GM12891 (cell line): ENCODE measurements at places on chromosomes 12 and 14.
A peak's percentile ranks its signal among the peaks of the same experiment; 100 is the strongest.

DNA sequence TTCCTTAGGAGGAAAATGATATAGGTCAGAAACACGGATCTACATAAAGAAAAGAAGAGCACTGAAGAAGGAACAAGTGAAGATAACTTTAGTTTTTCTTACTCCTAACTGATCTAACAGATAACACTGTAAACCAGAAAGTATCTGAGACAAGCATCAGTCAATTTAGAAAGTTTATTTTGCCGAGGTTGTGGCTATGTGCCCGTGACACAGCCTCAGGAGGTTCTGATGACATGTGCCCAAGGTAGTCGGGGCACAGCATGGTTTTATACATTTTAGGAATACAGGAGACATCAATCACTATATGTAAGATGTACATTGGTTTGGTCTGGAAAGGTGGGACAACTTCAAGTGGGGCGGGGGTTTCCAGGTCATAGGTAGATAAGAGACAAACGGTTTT, 23.0 kb downstream of the SAMD15 start:
- no peak for DNase-seq

DNA sequence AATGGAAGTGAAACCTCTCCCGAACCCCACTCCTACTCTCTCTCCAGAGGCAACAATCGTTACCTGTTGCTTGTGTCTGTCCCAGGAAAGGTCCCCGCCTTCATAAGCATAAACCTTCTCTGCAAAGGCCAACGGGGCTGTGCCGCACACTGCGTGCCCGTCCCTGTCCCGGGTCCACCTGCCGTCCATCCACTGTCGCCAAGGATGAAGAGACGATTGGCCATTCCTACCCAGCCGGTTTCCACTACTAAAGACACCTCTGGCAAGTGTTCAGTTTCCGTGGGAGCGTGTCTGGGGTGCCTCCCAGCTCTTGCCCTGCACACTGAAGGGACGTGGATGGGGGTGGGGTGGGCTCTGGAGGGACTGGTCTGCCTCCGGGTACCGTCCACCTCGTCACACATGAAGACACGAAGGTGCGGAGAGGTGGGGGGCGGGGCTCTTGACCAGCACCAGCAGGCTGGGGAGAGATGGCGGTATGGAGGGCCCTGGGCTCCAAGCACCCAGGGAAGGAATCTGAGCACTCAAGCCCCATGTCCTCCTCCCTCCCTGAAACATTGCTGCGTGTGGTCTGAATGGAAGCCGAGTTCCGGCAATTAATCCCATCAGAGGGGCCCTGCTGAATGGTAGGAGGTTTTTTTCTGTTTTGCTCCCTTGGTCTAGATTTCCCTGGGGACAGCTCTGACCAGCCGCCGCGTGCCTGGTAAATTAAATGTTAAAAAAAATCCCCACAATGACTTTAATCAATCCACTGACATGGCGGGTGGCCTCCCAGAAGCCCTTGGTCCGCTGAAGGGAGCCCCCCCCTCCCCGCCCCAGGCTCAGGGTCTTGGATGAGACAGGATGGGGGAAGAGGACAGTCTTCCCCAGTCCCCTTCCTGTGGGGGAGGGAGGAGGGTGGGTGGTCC, 4.1 kb upstream of the KIF26A start:
- DNase-seq: no peak

DNA sequence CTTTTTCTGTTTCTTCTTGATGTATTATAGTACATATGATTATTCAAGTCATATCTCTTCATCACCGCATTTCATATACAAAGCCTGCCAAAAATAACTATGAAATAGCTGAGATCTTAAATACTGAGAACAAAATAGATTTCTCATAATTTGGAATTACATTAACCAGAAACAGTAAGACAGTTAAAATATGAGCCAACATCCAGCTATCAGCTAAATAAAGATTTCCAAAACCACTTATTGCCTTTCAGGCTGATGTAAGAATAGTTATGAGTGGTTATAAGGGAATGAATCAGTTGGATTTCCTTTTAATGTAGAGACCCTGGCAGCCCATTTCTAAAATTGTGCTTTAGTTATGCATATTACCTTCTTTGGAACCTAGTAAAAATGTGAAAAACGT, 47.4 kb downstream of the TMEM117 start:
- DNase-seq: no peak

GRCh38 chr12:31324116-31324844, 1.7 kb downstream of the SINHCAF start:
- DNase-seq: peak; percentile 40
